Smooth muscle cell of the pulmonary artery (primary cell): ENCODE measurements at places on chromosomes 16 and 17. TPM values are rescaled to one million over a fixed set of nuclear protein-coding genes. Genes with fewer than 3 reads are reported as not detected.

NAGPA gene
- 16.2 and 25.8 TPM in 2 replicates for total RNA-seq

WNT3 gene
- total RNA-seq, result 1.0 and 1.4 TPM in 2 replicates

WRAP53 gene
- total RNA-seq, result 2.7 and 3.5 TPM in 2 replicates

DNAH3 gene
- not detected in 2 replicates for total RNA-seq

CCDC144A gene
- 8.8 and 11.7 TPM in 2 replicates for total RNA-seq

RNF112 gene
- total RNA-seq, result 1.6 and 5.0 TPM in 2 replicates

MT1G gene
- 1.3 TPM in 1 of 2 replicates, not detected in the other for total RNA-seq

FN3K gene
- 7.6 and 14.3 TPM in 2 replicates for total RNA-seq

PRAC1 gene
- total RNA-seq, result not detected in 2 replicates

POLDIP2 gene
- total RNA-seq, result 81.4 and 95.5 TPM in 2 replicates

TLCD3A gene
- total RNA-seq, result 17.0 and 38.6 TPM in 2 replicates

CCL22 gene
- not detected in 2 replicates for total RNA-seq

EVI2A gene
- total RNA-seq, result 1.4 and 2.5 TPM in 2 replicates

KCNJ12 gene
- 2.3 and 4.5 TPM in 2 replicates for total RNA-seq

ADGRG1 gene
- total RNA-seq, result 2.2 and 5.9 TPM in 2 replicates

PIPOX gene
- total RNA-seq, result 1.2 and 1.4 TPM in 2 replicates

MLKL gene
- total RNA-seq, result 9.8 and 14.6 TPM in 2 replicates

KRTAP1-5 gene
- 0.72 and 1.6 TPM in 2 replicates for total RNA-seq

PLD6 gene
- 2.4 and 5.4 TPM in 2 replicates for total RNA-seq

PPL gene
- total RNA-seq, result 7.7 and 29.5 TPM in 2 replicates

SLC38A8 gene
- total RNA-seq, result not detected in 2 replicates

KRT31 gene
- not detected in 2 replicates for total RNA-seq

ARL2BP gene
- 55.1 and 63.9 TPM in 2 replicates for total RNA-seq

DOC2B gene
- not detected in 2 replicates for total RNA-seq

ATP1B2 gene
- total RNA-seq, result 0.07 and 0.33 TPM in 2 replicates

DLX4 gene
- total RNA-seq, result not detected in 2 replicates

CHRNE gene
- total RNA-seq, result 0.33 and 2.8 TPM in 2 replicates

TUBB3 gene
- total RNA-seq, result 245 and 308 TPM in 2 replicates

ULK2 gene
- 20.1 and 24.6 TPM in 2 replicates for total RNA-seq

NKD1 gene
- total RNA-seq, result 0.17 and 0.65 TPM in 2 replicates

SLC25A10 gene
- 5.5 and 8.6 TPM in 2 replicates for total RNA-seq

ZG16 gene
- not detected in 2 replicates for total RNA-seq

CD79B gene
- 3.6 TPM in 1 of 2 replicates, not detected in the other for total RNA-seq

LDHD gene
- total RNA-seq, result 2.3 and 5.0 TPM in 2 replicates

TRPV3 gene
- 1.4 and 2.3 TPM in 2 replicates for total RNA-seq

SLC16A6 gene
- 0.13 and 0.17 TPM in 2 replicates for total RNA-seq

CNGB1 gene
- total RNA-seq, result not detected in 2 replicates
